Naive thymus-derived CD8-positive, alpha-beta T cell (primary cell): ENCODE measurements at places on chromosomes 13 and 19.

- DNase-seq = no peak
Observed at GRCh38 chr13:40453351-40454021, 213.0 kb downstream of the FOXO1 start.

GRCh38 chr13:111861766-111862366 lies 205.1 kb upstream of the SOX1 start:
- DNase-seq = no peak

- DNase-seq = no peak
Observed at GRCh38 chr19:35253316-35254286, 4.8 kb downstream of the LSR start.

DNA sequence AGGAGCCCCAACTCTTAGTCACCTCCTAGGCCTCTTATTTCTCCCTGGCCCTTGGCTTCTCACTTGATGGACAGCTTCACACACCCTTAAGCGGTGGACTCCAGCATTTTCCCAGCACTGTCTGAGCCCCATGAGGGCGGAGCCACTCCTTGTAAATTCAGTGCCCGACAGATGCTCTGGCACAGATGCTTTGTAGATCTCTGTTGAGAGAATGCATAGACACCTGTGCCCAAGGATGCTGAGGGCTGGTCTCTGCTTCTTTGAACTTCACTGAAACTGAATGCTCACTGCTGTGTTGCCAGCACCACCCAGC lies 3.3 kb downstream of the SYCN start:
- DNase-seq = no peak

DNA sequence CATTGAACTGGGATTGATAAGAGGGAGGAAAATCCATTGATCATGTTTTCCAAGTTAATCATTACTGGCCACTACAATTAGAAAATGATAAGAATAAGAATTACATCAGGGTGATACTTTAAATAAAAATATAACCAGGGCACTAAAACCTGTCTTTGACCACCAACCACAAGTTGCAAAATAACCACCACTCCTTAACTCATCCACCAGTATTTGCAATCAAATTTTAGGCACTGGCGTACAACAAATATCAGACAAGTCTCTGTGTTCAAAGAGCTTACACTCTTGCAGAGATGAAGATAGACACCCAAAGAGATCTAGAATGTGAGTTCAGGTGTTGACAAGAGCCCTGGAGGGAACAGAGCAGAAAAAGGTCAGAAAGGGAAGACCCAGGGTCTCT lies 514 bp downstream of the CEACAM3 start:
- no peak for DNase-seq

- no peak for DNase-seq
Observed at GRCh38 chr13:26952551-26953143, 192.1 kb upstream of the GPR12 start.

GRCh38 chr19:29293736-29294342 lies 80.9 kb upstream of the UQCRFS1 start:
- DNase-seq = no peak

DNA sequence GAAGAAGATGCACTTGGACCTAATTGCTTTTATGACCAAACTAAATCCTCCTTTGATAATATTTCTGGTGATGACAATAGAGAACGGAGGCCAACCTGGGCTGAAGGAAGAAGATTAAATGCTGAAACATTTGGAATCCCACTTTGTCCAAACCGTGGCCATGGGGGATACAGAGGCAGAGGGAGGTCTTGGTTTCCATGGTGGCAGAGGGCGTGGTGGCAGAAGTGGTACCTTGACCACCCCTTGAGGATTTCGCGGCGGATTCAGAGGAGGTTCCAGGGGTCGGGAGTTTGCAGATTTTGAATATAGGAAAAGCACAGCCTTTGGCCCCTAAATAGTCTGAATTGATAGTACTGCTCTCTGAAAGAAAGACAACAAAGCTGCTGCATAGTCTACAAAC lies 7.2 kb upstream of the LILRB3 start:
- DNase-seq = no peak

DNA sequence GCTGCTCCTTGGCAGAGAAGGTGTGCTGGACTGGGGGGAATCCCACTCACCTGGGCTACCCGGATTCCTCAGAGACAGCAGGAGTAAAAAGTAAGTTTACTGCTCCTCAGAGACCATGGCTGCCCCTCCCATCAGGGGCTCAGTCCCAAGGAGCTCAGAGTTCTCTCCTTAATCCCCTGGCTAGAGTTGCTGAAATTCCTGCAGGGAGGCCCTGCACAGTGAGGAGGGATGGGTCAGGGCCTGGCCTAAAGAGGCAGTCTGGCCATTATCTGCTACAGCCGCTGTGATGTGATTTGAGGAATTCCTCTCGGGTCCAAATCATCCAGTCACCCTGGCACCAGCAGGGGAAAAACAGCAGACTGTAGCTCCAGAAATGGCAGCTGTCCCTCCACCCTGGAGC lies 502.5 kb downstream of the PCDH17 start:
- DNase-seq = no peak
